NCI-H510A (cell line): ENCODE measurements at places on chromosomes 16 and 17.

- no peak for DNase-seq
These were observed 163.5 kb downstream of the CCT6B start for GRCh38 chr17:34797720-34798119.

GRCh38 chr17:2172999-2173398, 118.1 kb downstream of the HIC1 start:
- DNase-seq = no peak

GRCh38 chr17:83078378-83079351, 744 bp upstream of the METRNL start:
- no peak for DNase-seq

DNA sequence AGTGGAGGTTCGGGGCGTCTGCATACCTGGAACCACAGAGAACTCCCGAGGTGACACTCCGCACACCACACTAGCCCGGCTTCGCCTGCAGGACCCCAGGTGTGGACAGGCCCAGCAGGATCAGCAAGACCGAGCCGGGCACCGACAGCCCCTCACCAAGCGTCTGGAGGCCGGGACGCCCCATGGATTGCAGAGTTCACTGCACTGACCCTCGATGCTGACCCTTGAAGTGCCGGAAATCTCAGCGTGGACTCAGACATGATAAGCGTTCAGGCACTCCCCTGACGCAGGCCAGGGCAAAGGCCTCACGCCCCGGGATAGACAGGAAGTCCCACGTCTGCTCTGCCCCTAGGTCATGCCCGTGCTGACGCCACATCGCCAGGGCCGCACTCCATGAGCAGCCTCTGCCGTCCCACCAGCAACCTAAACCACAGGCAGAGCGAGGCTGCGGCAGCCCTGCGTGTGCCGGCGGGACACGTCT, 26.0 kb downstream of the ACSF3 start:
- DNase-seq = no peak

DNA sequence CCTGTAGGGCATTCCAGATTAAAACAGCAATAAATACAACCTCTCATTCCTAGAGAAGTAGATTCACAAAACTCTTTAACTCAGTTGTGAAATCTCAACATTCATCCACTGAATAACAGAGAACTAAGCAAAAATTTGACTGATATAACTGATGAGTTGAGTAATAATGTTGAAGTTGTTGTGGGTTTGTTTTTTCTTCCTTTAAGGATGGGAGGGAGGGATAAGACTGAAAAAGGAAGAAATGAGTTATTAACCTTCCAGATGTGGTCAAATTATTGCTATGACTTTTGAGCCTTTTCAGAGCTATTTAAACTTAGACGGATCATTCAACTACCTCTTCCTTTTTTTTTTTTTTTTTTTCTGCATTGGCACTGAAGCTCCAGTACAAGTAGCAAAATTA, 38.6 kb downstream of the SKAP1 start:
- DNase-seq = no peak

DNA sequence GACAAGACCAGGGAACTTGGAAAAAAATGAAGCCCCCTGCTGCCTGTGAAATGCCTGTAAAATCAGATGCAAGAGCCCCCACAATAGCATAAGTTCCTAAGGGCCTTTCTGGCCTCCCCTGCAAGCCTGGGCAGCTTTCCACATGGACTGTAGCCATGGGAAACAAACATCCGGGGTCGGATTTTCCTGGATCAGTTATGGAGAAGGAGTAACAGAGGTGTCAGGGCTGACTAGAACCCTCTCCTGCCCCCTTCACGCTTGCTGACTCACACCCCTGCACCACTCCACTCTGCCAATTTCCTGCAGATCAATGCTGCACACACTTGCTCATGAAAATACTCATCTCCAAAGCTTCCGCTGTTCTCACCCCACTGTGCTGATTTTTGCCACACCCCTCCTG, 258.6 kb downstream of the CBLN1 start:
- no peak for DNase-seq

GRCh38 chr16:89828199-89828869, at the start of gene SPIRE2:
Gene SPIRE2, plus strand, starts transcription at chr16:89828475. Its CDS starts 76 bp downstream, at chr16:89828551.
- no peak for DNase-seq

DNA sequence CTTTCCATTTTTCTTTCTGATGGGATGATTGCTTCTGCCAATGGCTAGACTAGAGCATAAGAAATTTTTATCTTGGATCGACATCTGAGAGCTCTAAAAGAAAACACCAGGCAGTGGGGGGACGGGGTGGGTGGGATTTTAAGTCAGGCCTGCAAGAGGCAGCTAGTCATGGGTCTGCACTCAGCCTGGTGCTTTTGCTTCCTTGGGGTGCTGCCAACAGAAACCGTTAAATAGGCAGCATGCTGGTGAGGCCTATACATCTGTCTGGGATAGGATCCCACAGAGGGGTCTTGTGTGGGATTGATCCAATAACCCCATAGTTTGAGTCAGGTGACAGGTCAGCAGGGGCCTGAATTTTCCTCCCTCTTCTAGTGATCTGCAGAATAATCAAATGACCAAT, 26.9 kb downstream of the ZNRF1 start:
- DNase-seq = no peak

DNA sequence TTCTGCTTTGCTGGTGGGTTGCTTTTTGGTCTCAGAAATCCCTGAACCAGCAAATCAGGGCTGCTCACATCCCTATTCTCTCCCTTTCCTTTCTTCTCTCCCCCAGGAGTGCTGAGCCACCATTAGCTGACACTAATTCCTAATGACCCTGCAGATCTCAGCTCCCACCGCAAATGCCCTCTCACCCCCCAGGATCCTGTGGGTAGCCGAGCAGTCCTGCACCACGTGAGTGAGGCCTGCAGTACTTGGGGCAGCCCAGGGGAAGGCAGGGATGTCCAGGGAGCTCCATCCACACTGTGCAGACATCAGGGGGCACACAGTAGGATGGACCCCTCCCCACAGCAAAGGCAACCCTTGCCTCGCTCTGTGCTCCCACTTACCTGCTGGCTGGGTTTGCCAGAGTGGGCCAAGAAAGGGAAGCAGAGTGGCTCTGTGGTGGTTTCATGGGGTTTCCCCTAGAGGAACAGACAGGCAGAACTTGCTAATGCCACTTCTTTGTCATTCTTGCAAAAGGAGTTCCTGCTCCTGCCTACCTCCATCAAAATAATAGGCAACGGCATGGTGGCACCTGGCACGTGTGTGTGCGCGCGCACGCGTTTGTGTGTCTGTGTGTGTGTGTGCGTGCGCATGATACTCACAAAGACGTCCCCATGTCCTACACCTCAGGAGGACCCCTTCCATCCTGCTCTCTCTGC, 135.6 kb downstream of the GAS7 start:
- DNase-seq = no peak

GRCh38 chr16:83963277-83964119, 4.5 kb upstream of the NECAB2 start:
- DNase-seq = no peak

GRCh38 chr17:62562656-62563055, 64.8 kb upstream of the MRC2 start:
- no peak for DNase-seq

DNA sequence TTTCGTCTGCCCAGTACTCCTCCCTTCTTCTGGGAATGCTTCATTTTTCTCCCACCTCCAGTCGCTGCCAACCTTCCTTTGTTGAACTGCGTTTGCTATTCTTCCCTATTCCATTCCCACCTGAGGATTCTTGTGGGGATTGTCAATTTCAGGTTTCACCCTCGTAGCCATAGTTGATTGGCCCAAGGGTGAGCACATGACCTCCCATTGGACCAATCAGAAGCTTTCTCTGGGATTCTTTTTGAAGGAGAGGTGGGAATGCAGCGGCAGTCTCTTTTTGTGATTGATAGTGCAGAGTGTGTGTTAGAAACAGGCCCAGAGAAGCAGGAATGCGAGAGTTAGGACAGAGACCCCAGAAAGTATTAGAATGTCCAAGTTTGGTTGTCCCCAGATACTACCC, 49.1 kb upstream of the GPRC5B start:
- no peak for DNase-seq

- DNase-seq = no peak
These were observed 5.4 kb upstream of the BBS2 start for GRCh38 chr16:56525236-56525635.
